Upper lobe of left lung (tissue), 6 donors: ENCODE measurements at places on chromosomes 3 and 15. TPM values are rescaled to one million over a fixed set of nuclear protein-coding genes. Genes with fewer than 3 reads are reported as not detected.

DNA sequence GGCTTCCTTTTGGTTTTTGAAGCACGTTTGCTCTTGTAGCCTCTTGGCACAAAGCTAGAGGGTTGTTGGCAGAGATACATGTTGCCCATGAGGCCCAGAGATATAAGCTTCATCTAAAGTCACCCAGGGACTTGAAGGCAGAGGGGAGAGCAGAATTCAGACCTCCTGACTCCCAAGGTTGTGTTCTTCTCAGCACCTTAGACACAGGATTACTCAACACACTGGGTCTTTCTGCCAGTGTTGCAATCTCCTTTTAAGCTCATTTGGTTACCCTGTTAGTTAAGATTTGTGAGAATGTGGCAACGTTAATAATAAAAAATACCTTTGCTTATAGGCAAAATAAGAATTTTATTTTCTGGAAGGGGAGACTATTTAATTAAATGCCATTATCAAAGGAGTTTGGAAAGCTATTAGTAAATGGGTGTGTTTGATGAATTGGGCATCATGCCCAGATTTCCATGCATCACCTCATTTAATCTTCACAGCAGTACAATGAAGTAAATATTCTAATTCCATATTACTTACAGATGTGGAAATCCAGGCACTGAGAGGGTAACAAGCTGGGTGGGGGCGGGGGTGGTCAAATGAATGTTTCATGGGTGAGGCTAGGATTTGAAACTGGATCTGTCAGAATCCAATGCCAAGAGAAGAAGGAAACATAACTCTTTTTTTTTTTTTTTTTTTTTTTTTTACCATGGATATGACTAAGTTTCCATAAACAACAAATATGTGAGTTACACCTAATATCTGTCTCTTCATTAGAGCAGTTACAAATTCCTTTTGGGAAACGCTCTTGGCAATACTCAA lies 183.3 kb downstream of the NR1D2 start:
- DNase-seq, result peak; percentile 28
- H3K27me3 ChIP-seq, result no peaks in the 10 kb centered on the region
- H3K4me1 ChIP-seq, result peaks cover 13% of the 10 kb centered on the region
- H3K36me3 ChIP-seq, result no peaks in the 10 kb centered on the region
- no peak overlapping the region for H3K4me3 ChIP-seq
- H3K27ac ChIP-seq, result peak overlapping the region; percentile 44

DNA sequence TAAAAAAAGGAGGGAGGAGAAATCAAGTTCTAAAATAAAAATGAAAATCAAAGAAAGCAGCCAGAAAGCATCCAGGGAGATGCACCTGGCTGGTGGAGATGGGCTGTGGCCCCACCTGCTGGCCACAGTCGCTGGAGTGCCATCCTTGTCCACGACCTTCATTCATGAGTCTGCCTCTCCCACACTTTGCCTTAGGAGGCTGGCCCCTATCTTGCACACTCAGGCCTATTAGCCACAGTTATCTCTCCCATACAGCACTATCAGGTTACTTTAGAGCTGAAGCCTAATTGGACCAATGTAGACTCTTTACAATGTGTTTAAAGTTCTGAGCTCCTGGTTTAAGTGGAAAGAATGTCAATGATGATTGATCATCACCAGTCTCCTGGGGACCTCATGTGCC lies 392.0 kb upstream of the RORA start:
- no peak overlapping the region for H3K27ac ChIP-seq
- DNase-seq, result no peak
- no peaks in the 10 kb centered on the region for H3K36me3 ChIP-seq
- H3K27me3 ChIP-seq, result no peaks in the 10 kb centered on the region
- no peak overlapping the region for H3K4me3 ChIP-seq
- H3K4me1 ChIP-seq, result no peaks in the 10 kb centered on the region

- DNase-seq, result no peak
- H3K27ac ChIP-seq, result no peak overlapping the region
- H3K27me3 ChIP-seq, result no peaks in the 10 kb centered on the region
- H3K4me1 ChIP-seq, result no peaks in the 10 kb centered on the region
- H3K4me3 ChIP-seq, result no peak overlapping the region
- no peaks in the 10 kb centered on the region for H3K36me3 ChIP-seq
Observed at GRCh38 chr3:59192473-59192872, 142.6 kb upstream of the CFAP20DC start.

DNA sequence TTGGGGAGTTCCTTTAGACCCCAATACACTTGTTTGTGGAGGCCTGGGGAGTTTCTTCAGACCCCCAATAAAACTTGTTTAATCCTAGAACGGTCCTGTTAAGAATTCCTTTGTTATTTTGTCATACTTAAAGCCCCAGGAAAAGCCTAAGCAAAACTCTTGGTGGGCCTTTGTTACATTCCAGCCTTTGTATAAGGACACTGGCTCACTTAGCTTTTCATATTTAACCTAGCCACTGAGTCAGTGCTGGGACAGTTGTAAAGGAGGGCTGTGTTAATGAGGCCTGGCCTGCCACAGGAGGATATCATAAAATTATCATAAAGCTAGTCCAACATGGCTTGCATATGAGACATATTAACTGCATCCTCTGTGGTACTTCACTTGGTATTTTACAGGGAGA lies 760.1 kb downstream of the ZNF385D start:
- no peak overlapping the region for H3K27ac ChIP-seq
- no peaks in the 10 kb centered on the region for H3K27me3 ChIP-seq
- no peak for DNase-seq
- no peak overlapping the region for H3K4me3 ChIP-seq

DNA sequence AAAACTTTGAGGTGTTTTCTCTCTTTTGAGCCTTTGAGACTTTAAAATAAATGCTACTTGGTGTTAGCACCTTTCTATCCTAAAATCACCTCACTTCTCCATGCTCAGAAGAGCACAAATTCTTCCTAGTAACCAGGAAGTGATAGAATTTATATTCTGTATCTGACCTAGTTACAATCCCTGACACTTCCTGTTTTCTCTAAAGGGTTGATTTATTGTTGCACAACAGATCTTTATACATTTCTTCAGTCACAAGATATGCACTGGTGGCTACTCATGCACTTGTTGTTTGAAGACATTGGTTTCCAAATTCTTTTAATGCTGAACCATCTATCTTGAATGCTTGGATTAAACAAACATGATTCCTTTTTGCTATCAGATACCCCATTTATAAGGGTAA lies 47.2 kb upstream of the CNTN3 start:
- H3K27me3 ChIP-seq, result no peaks in the 10 kb centered on the region
- DNase-seq, result no peak
- no peaks in the 10 kb centered on the region for H3K4me1 ChIP-seq

DNA sequence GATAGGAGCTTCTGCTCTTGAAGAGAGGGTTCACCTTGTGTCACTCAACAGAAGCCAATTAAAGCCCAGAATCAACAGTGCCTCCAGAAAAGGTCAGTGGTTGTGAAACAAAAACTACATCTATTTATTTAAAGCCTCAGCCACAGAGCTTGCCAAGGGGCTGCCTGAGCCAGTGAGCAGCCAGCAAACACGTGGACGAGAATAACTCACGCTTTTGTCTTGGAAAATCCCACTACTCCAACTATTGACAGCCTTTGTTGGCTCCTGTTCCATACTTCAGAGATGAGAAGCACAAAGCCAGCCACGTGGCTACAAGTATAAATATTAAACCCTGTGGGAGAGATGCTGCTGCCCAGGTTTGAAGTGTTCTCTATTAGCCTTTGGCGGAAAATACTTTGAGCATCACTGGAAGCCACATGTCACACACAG lies 10.3 kb downstream of the GPR156 start:
- H3K27me3 ChIP-seq, result no peaks in the 10 kb centered on the region
- H3K4me1 ChIP-seq, result no peaks in the 10 kb centered on the region
- DNase-seq, result peak; percentile 60

DNA sequence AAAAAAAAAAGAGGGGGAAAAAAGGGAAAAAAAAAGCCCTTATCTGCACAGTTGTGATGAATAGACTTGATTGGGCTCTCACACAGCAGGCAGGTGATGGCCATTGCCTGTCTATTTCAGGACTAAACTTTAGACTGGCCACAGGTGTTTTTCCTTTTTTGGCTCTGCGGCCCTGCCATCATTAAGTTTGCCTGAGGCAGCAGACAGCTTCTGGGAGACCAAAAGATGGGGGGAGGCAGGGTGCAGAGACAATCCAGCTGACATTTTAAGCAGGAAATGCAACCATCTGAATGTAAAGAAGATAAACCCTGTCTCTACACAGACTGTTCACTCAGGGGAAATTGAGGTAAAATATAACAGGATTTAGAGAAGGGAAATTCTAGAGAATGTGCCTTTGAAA lies 295.0 kb upstream of the KCNH8 start:
- H3K36me3 ChIP-seq, result no peaks in the 10 kb centered on the region
- no peaks in the 10 kb centered on the region for H3K27me3 ChIP-seq
- no peaks in the 10 kb centered on the region for H3K4me1 ChIP-seq
- DNase-seq, result no peak
- no peak overlapping the region for H3K4me3 ChIP-seq

DNA sequence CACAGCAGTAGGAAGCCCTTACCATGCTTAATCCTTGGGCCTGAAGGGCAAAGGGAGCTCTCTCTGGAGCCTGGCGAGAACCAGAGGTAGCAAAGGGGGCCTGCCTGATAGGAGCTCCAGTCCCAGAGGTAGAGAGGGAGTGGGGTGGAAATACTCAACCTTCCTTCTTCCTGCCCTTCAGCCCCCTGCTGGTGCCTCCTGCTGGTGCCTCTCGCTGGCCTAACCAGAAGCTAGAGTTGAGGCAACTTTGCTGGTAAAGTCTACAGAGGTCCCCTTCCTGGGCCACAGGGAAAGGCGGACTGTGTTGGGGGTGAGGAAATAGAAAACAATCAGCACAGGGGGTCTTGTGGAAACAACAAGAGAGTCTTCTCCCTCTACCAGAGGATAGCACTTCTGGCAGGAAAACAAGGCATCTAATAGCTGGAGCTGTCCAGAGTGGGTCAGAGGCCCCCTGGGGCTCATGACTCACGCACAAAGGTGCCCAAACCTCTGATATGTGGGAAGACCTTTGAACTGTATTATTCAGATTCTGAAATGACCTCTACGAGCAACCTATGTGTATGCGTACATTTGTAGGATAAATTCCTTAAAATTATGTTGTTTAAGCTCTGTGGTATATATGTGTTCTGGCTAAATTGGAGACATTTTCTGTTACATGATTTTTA lies 133.9 kb downstream of the LRRC28 start:
- no peak overlapping the region for H3K4me3 ChIP-seq
- no peaks in the 10 kb centered on the region for H3K27me3 ChIP-seq
- H3K4me1 ChIP-seq, result peaks cover 16% of the 10 kb centered on the region
- H3K36me3 ChIP-seq, result no peaks in the 10 kb centered on the region
- H3K27ac ChIP-seq, result peak overlapping the region; percentile 64

- no peaks in the 10 kb centered on the region for H3K27me3 ChIP-seq
- no peaks in the 10 kb centered on the region for H3K36me3 ChIP-seq
- H3K27ac ChIP-seq, result peak overlapping the region; percentile 77
- H3K4me3 ChIP-seq, result peak overlapping the region; percentile 9
- H3K4me1 ChIP-seq, result peaks cover 17% of the 10 kb centered on the region
Observed at GRCh38 chr15:58552505-58553364, 120.9 kb downstream of the LIPC start.

DNA sequence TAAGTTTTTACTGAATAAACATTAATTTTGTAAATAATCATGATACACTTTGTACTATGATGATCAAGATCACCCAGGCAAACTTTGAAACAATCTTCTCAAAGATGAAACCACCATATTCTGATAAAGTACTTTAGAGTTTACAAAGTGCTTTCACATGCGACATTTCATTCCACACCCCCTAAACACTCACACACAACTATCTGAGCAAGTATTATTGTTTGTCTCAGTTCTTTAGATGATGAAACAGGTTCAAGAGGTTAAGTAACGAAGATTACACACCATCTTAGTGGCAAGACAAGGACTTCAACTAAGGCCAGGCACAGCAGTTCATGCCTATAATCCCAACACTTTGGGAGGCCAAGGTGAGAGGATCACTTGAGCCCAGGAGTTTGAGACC lies 37.6 kb downstream of the ZNF148 start:
- H3K27me3 ChIP-seq, result no peaks in the 10 kb centered on the region
- H3K27ac ChIP-seq, result no peak overlapping the region
- no peaks in the 10 kb centered on the region for H3K36me3 ChIP-seq
- peaks cover 11% of the 10 kb centered on the region for H3K4me1 ChIP-seq
- no peak for DNase-seq

DNA sequence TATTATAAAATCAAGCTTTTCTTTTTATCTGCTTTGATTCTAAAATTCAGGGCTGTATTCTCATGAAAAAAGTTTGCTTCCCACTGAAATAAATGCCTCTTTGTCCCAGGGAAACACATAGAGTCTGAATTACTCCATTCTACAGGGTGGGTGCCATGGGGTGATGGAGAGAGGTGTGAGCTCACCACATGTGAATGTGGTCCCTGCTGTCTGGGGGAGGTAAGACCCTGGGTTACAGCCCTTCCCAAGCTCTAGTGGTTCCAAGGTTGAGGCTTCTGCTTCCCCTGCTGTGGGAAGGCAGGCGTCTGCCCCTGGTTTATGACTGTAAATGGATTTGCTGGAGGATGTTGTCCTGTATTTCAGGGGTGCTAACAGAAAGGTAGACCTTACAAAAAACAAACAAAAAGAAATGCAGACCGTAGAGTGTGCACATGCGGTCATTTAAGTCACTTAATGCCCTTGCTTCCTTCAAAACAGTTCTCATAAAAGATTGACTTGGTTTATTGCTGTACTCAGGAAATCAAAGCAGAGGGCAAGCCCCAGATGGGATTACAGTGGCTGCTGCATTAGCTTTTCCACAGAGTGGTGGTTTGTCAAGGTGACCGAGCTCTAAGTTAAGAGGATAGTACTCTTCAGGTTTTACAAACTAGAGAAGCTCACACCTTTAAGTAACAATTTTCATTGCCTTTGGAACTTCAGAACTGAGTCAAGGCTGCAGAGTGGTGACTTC lies 49.2 kb downstream of the CTDSPL start:
- H3K36me3 ChIP-seq, result no peaks in the 10 kb centered on the region
- no peaks in the 10 kb centered on the region for H3K27me3 ChIP-seq
- peak overlapping the region; percentile 27 for H3K27ac ChIP-seq

GRCh38 chr15:49088996-49089395 lies 42.8 kb upstream of the SECISBP2L start:
- no peaks in the 10 kb centered on the region for H3K36me3 ChIP-seq
- no peak for DNase-seq
- H3K4me3 ChIP-seq, result no peak overlapping the region
- H3K27me3 ChIP-seq, result no peaks in the 10 kb centered on the region
- H3K27ac ChIP-seq, result no peak overlapping the region

DNA sequence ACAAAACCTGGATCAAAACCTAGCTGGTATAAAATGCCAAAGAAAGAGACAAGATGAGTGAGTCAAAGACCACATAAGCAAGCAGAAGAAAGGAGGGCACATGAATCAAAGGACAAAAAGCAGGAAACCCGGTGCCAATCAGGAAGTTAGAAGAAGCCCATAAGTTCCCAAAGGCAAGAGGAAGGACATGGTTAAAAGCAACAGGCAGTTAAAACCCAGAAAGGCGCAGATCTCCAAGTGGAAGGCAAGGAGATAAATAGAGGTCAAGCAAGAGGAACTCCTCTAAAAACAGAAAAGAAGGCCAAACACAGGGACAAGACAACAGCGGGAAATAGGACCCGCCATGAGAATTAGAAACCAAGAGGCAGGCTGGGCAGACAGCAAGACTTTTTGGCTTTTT lies 4.4 kb downstream of the TMOD2 start:
- peaks cover 26% of the 10 kb centered on the region for H3K4me1 ChIP-seq
- no peak for DNase-seq
- H3K27me3 ChIP-seq, result no peaks in the 10 kb centered on the region
- H3K36me3 ChIP-seq, result no peaks in the 10 kb centered on the region
- H3K27ac ChIP-seq, result no peak overlapping the region
- H3K4me3 ChIP-seq, result no peak overlapping the region

Gene MAGEF1
- 35.0 TPM for total RNA-seq

Gene LIPH
- total RNA-seq, result 36.8 TPM

Gene ADGRG7
- not detected for total RNA-seq

Gene SLC9C1
- not detected for total RNA-seq

Gene TTC23
- 12.5 TPM for total RNA-seq

Gene AGBL1
- total RNA-seq, result 3.6 TPM

Gene WDR5B
- total RNA-seq, result 2.0 TPM

Gene GXYLT2
- 4.4 TPM for total RNA-seq

Gene PRRT3
- 1.6 TPM for total RNA-seq

Gene SLC27A2
- 3.5 TPM for total RNA-seq
